ENCODE measurements at places on chromosomes 3 and 15. TPM values are rescaled to one million over a fixed set of nuclear protein-coding genes. Genes with fewer than 3 reads are reported as not detected.
A peak's percentile ranks its signal among the peaks of the same experiment; 100 is the strongest.

DNA sequence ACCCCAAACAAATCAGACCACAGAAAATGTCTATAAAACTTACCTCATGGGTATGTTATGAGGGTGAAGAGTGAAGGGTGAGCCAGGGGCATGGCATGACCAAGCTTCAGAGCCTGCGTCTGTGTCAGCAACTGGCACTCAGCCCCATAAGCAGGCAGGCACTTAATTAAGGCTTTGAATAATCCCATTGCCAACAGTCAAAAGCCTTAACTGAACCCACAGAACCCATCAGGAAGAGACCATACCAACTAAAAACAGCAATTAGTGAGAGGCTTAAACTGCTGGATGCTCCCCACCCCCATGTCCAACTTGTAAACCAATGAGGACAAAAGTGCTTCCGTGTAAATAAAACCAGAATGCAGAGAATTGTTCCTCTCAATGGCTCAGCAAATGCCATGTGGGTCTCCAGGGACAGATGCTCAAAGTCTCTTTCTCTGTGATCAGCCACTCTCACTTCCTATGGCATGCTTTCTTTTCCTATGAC lies 126.0 kb downstream of the MYLK start:
- DNase-seq: peak; percentile 76

DNA sequence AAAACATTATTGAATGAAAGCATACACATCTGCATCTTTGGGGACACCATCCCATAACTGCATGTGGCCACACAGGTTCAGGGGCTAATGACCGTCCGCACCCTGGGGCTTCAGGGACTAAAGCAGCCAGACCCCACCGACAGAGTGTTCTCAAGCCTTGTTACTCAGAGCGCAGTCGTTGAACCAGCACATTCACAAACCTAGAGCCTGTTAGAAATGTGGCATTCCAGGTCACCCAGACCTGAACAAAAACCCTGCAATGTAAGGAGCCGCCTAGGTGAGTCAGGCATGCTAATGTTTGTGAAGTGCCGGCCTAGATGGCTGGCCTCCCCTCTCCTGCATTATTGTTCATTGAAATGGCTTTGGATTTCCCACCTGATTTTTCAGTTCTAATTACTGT lies 52.3 kb upstream of the HACD2 start:
- DNase-seq: no peak

DNA sequence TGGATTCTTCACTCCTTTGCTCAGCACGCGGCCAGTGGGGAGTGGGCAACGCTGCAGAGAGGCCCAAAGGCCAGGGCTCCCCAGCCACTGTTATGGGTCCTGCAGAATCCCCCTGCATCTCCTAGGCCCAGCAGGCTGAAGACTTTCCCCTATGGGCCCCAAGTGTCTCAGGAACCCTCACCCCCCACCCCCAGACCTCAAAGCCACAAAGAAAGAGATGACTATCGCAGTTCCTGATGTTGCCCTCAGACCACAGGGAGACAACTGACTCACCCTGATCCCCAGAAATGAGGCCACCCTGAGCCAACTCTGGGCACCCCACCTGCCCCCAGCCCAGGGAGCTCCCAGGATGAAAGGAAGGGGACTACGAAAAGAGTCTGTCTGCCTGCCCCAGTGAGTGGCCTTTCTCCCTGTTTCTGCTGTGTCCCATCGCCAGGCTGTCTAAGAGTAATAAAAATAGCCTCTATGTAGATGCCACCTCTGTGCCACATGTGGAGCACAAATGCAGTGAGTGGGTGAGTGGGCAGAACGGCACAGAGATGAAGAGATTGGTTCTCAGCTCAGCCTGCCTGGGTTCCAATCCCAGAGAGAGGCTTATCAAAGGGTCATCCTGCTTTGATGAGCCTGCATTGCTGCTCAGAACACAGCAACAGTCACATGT lies 283.0 kb downstream of the UACA start:
- DNase-seq: no peak

DNA sequence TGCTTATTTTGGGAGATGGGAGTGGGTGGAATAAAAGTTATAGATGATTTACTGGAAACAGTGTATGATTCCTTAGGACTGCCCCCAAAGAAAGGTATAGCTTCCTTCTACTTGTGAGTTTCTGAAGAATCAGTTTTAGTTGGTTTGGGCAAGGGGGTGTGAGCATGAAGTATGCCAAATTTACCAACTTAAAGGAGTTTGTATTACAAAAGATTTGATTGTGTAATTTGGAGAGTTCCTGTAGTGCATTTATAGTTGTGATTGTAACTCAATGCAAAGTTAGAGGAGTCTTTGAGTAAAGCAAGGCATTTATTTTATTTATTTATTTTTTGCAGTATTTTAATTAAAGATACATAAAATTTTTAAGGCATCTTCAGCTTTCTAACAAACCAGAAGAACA lies 42.8 kb downstream of the TSC22D2 start:
- DNase-seq: no peak

DNA sequence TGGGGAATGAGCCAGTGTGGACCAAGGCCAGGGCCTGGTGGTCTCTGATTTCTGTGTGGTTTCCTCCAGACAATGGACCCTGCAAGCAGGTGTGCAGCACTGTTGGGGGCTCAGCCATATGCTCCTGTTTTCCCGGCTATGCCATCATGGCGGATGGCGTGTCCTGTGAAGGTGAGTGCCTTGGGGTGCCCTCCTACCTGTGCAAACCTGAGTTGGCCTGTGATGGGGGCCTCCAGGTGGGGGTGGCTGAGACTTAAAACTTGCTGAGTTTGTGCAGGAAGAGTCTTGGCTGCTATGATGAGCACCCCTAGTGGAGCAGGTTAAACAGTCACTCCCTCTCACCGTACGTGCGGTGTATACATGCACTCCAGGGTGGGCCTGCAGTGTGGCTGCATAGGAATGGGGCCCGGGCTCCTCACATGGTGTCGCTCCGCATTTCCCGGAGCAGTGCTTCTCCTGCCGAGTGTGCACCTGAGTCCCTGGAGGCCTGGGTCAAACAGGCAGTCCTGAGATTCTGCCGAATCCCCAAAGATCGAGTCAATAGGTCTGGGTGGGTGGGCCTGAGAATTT lies 70.8 kb downstream of the FBLN2 start:
- no peak for DNase-seq

DNA sequence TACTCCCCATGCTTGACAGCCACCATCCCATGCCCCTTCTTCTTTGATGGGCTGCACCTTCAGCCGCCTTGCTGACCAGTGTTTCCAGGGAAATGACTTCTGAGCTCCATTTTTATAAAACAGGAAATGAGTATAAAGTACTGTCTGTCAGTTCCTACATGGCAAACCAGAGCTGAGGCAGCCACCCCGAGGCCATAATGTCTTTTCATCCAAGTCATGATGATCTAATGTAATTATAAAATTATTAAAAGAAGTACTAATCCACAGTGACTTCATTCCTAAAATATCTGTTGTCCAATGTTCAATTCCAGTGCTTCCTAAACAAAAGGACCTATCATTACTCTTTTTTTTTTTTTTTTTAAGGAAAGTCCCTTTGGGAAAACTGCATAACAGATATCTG lies 75.2 kb upstream of the HERC1 start:
- DNase-seq: no peak

- DNase-seq: no peak
Measured at GRCh38 chr3:100457811-100458210, 34.6 kb upstream of the TMEM45A start.

DNA sequence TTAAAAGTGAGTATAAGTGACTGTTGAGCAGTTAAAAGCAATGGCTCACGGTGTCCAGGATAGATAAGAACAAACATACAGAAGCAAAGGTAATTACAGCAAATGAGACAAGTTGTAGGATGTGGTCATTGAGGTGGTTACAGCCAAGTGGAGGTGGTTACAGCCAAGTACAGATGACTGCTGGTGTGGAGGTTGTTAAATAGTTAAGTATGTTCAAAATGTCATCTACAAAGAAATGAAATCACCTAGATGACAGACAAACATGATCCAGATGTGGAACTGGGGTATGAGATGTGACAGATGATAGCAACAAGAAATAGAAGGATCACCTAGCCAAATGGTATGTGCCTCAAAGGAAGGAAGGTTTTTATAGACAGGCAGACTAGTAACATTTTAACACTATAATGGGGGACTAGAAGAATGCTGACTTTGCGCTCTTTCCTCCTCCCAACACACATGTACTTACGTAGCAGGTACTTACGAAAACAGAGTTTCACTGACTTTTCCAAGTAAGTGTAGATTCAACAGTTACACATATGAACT lies 6.8 kb upstream of the ANKRD28 start:
- DNase-seq: no peak

DNA sequence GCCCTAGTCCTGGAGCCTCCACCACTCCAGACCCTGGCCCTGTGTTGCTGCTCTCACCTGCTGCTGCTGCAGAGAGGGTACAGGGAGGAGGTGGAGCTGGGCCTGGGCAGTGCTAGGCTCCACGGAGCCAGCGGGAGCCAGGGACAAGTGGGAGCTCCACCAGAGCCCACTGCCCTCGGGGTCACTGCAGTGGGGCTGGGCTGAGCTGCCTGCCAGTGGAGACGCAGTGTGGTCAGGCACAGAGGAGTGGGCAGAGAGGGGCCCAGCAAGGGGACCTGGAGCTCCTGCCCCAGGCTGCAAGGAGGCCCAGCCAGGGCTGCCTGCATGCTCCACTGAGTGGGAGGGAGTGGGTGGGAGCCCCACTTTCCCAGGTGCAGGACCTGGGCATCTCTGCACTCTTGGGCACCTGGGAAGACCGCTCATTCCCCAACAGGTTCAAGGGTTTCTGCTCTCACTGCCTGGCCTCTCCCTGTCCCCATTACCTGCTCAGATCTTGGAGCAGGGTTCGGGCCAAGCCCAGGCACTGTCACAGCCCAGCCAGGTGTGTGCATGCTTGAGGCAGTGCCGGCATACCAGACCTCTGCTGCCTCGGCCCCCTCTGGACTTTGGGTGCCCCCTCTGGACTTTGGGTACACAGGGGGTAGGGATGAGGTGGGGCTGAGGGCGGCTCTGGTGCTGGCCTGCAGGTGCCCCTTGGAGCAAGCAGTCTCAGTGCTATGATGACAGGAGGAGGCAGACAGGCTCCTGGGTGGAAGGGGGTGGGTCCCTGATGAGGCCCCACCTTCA lies 308.0 kb downstream of the DOCK3 start:
- no peak for DNase-seq

DNA sequence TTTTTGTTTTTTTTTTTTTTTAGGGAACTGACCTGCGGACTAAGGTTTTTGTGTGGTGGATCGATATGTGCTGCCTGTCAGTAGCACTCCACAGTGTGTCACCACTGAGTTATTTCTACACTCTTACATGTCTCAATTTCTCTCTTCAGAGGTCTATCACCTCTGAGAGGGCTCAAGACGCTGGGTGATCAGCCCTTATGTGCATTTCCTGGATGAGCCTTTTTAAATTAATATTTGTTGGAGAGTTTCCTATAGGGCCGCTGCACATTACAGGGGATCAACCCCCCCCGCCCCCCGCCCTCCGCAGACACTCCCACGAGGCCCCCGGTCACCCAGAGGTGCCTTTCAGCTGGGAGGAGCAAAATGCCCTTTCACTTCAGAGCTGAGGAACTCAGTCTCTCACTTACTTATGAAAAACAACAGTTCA lies 34.5 kb upstream of the AP4E1 start:
- no peak for DNase-seq

DNA sequence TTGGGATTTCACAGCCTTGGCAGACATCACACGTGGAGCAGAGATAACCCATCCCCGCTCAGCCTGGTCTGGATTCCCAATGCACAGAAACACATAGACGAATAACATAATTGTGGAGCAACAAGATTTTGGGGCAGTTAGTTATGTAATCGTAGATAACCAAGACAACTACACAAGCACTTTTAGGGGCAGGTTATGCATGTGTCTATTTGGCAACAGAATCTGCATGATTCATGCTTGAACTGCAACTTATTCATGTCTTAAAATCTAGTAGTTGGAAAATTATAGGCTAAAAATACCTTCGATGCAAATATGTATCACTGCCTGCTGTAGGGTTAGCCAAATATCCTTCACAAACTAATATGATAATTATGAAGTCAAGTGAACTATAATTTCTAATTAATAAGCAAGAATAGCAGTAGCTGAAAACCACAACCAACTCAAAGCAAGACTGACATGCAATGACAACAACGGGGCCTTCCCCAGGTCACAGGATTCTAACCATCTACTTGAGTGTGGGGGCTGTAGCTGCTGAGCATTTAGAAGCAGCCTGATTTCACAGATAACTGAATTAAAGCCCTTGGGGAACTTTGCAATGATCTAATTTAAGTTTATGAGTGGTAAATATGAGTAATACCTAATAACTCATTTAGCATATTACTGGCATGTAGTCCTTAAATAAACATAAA lies 31.1 kb downstream of the DGKG start:
- no peak for DNase-seq

DNA sequence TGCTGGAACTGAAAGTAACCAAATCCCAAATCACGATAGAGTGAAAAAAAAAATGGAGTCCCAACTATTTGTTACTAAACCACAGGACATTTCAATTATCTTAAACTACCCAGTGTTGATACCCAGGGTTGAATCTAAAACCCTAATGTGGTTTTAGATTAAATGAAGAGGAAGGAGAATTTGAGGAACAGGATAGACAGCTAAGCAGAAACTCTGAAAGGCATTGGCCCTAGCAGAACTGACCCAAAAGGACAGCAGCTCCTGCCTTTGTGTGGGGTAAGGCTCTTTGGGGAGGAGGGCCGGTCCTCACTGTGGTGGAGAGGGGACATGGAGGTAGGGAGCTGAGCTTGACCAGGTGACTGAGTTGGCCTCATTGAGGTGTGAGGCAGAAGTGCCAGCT lies 30.7 kb upstream of the SNRK start:
- DNase-seq: no peak

DNA sequence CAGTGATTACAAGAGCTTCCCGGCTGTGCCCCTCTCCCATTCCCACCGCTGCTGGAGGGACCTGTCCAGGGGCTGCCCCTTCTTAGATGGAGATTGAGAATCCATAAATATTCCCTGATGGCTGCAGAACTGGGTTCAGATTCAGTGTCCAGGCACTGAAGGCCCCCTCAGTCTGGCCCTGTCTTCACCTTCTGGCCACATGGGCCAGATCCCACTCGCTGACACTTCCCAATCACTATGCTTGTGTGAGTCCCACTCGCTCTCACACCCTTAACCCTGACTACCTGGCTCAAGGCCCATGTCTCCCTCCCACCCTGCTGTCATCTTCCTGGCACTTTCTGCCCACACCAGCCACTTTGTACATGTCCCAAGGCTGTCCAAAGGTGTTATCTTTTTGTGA lies 15.5 kb upstream of the MRPS22 start:
- no peak for DNase-seq

DNA sequence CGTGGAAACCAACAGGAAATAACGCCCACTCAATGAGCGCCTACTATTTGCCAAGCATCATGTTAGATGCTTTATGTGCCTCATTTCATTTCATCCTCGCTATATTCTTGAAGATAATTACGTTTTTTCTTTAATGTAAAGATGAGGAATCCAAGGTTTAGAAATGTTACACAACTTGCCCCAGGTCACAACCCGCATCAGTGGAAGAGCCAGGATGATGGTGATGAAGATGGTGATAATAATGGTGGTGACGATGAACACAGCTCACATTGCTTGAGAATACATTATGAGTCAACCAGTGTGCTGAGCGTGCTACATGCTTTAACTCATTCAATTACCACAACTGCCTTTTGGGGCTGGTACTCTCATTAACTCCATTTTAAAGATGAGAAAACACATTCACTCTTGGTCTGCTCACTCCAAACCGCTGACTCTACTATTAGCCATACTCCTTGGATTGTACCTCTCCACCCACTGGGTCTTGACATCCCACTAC lies 21.5 kb upstream of the MYO1E start:
- DNase-seq: no peak

- no peak for DNase-seq
Measured at GRCh38 chr3:194373899-194374298, 4.4 kb upstream of the LRRC15 start.

MAP3K13 gene
- 9.6 TPM for total RNA-seq

SLC28A1 gene
- 0.08 TPM for total RNA-seq

CYP1A1 gene
- total RNA-seq: 2.0 TPM

CFAP91 gene
- total RNA-seq: not detected

MORC1 gene
- not detected for total RNA-seq

C2CD4A gene
- 0.10 TPM for total RNA-seq
